ENCODE measurements at places on chromosomes 13 and 19.

DNA sequence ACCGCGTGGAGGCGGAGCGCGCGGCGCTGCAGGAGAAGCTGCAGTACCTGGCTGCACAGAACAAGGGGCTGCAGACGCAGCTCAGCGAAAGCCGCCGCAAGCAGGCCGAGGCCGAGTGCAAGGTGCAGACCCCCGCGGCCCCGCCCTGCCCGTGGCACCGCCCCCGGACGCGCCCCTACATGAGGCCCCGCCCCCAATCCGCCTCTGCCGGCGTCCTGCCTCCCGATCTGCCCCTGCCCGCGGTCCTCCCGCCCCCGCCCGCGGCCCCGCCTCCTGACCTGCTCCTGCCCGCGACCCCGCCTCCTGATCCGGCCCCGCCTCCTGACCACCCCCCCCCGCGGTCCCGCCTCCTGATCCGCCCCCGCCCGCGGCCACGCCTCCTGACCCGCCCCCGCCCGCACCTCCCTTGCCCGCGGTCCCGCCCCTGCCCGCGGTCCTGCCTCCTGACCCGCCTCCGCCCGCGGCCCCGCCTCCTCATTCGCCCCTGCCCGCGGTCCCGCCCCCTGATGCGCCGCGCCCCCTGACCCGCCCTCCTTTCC, 11.7 kb downstream of the PRR36 start:
- DNase-seq, result peak; percentile 86

GRCh38 chr19:41726493-41726892, 18.1 kb downstream of the CEACAM5 start:
- no peak for DNase-seq

GRCh38 chr19:56101095-56101494, 20.0 kb downstream of the ZNF787 start:
- DNase-seq, result no peak

DNA sequence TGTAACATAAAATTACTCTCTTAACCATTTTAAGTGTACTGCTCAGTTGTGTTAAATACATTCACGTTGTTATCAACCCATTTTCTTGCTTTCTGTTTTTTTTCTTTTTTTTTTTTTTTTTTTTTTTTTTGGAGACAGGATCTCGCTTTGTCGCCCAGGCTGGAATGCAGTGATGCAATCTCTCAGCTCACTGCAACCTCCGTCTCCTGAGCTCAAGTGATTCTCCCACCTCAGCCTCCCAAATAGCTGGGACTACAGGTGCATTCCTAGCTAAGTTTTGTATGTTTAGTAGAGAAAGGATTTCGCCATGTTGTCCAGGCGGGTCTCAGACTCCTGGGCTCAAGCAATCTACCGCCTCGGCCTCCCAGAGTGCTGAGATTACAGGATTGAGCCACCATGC, 42.5 kb upstream of the C13orf42 start:
- no peak for DNase-seq

DNA sequence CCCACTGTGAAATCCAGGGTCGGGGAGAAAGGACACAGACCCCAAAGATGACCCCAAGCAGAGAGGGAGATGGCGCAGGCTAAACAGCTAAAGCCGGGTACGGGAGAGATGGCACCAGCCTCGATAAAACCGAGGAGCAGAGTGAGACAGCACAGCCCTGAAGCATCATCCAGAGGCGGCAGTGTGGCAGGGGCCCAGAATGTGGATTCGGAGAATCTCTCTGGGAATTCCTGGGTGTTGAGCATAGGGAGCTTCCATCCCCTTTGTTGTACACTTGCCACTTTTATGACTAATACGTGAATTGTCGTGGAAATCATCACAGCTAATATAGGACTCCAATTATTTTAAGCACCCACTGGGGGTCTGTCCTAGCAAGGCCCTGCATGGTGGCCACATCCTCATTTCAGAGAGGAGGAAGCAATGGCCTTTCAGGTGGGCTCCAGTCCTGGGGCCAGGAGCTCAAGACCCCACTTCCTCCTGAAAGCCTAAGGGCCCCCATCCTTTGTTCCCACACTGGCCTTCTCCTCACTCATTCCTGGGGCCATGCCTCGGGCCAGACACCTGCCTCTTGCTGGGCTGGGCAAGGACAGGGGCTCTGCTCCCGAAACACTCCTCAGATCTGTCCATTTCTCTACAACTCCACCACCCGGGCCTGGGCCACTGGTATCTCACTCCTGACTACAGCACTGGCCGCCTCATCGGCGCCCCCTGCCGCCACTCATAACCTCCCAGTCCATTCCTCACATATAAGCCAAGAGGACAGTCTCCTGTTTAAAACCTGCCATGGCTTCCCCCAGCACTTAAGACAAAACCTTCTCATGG, 29.3 kb upstream of the ATP1A3 start:
- DNase-seq, result peak; percentile 16

- peak; percentile 85 for DNase-seq
Measured at GRCh38 chr19:40596608-40597328, 4.4 kb upstream of the LTBP4 start.

DNA sequence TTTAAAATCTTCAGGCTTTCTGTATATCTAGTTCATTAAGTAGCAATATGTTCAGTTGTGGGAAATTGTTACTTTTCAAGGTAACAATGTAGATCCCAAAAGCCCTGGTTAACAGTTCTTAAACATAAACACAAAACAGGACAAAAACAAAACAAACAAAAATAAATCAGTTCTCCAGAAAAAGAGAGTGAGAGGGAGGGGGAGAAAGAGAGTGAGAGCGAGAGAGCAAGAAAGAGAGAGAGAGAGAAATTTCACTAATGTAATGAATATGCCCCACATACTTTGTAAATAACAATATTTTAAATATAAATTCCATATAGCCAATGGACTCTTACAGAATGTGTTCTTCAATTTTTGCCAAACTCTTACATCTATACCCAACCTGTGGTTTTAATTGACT, 275.5 kb downstream of the GPC6 start:
- no peak for DNase-seq

DNA sequence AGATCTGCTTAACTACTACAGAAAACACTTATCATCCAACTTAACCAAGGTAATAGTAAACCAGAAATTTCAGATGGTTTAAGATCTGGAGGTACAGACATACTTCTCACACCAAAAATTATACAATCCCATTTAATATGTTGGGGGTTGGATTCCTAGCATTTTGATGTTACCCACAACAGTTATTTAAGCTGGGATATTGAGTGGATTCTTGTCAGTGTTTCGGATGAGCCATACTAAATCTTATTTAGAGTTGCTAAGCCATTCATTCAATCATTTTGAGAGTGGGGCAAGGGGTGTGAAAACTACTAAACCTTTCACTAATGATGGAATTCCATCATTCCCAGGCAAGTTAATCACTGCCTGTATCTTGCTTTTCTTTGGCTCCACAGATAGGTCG, 40.6 kb downstream of the KATNAL1 start:
- DNase-seq, result no peak

DNA sequence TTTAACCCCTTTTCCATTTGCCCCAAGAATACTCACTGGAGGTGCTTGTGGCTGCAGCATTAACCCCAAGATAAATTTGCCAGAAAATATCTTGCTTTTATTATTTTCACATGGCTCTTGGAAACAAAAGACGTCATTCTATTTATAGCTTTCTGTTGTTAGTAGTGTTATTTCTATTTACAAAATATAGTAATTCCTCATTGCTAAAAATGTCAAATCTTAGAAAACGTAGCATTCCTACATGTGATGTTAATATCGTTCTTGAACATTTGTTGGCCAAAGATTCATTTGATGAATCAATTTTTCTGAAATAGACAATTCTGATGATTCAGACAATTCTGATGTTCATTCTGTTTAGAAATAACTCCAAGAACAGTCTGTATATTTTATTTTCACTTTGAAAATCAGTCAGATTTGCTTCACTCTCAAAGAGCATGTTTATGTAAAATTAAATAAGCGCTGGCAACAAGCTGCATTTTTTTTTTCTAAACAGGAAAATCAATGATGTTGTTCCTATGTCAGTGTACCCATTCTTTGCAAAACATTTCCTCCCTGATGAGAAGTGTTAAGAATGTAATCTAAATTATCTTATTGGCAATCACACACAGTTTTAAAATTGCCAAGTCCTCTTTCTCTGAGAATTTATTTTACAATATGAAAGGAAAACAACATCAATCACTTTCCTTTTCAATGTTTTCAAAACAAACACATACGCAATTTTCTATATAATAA, 334.0 kb downstream of the KCTD12 start:
- DNase-seq, result no peak

GRCh38 chr13:30711375-30711774, 24.0 kb upstream of the ALOX5AP start:
- DNase-seq, result peak; percentile 47

- DNase-seq, result peak; percentile 16
Measured at GRCh38 chr13:19860884-19861655, 2.4 kb downstream of the ZMYM5 start.

DNA sequence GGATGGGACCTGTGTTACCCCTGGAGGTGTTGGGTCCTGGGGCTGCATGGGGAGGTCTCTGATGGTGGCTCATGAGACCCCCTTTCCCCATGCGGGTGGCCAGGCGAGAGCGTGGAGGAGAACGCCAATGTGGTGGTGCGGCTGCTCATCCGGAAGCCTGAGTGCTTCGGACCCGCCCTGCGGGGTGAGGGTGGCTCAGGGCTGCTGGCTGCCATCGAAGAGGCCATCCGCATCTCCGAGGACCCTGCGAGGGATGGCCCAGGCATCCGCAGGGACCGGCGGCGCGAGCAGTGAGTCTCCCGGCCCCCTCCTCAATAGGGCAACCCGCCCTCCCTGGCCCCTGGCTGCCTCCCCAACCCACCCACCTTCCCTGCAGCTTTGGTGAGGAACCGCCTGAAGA, 66.0 kb downstream of the RYR1 start:
- no peak for DNase-seq

GRCh38 chr13:68551701-68552522, 1321.8 kb upstream of the PCDH9 start:
- DNase-seq, result no peak

- DNase-seq, result no peak
Measured at GRCh38 chr13:59259165-59260000, 904.3 kb downstream of the DIAPH3 start.

DNA sequence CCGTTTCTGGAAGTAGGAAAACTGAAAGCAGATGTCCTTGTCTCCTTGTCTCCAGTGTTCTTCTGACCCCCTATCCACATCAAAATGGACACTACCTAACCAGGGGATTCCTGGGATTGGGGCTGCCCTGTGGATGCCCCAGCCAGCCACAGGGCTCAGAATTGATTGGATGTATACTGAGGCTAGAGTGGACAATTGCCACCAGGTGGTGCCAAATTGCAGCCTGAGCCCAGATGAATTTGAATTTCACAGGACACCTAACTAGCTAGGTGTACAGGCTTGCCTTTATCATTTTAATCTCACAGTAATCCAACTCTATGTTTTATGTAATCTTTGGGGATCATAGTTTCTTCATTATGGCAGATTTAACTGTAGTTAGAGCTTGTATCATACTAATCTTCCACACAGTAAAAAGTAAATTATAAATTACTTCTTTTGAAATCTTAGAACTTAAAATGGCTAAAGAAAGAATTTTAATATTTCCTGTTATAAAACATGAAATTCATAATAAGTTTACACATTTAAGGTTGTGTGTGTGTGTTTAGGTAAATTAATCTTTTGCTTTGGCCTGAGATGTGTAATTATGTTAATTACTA, 58.0 kb downstream of the PIBF1 start:
- peak; percentile 46 for DNase-seq

DNA sequence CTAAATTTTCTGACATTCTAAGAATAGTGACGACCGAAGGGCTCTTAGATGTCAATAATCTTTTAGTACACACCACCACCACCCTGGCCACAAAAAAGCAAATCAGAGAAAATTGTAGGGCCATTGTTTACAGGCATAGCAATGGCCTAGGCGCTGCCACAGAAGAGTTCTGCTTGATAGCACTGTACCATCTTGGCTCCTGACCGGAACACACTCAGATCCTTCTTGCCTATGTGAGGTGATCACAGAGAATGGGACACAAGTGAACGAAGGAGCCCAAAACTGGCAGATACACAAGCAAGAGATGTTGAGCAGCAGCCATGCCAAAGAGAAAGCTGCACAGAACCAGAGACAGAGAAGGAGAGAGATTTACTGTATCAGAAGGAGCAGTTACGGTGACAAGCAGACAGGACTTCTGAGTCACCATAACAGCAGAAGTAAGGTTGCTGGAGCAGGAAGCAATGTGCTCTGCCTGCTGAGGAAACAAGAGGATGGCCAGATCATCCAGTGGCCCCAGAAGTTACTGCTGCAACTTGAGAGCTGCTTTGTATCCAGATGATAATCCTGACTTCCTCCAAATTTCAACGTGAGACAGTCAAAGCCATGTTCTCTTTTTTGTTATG, 105.2 kb downstream of the SLITRK6 start:
- peak; percentile 1 for DNase-seq

DNA sequence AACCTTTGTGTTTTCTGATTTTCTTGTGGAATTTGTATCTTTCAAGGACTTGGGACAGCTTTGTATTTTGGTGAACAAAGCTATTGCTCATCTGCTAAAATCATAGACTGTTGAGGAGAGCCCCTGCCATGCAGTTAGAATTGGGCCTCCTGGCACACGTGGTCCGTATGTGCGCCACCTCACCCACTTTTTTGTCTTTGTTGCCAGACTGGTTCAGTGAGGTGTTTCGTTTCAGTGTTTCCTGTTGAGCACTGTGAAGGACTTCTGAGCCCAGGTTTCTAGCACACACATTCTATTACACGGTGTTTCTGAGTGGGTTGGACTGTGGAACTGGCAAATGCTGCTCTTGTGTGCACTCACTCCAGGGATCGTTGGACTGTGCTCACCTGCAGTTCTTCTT, 37.6 kb upstream of the RNF113B start:
- DNase-seq, result no peak

- DNase-seq, result no peak
Measured at GRCh38 chr13:25541434-25542123, 169.8 kb downstream of the ATP8A2 start.

DNA sequence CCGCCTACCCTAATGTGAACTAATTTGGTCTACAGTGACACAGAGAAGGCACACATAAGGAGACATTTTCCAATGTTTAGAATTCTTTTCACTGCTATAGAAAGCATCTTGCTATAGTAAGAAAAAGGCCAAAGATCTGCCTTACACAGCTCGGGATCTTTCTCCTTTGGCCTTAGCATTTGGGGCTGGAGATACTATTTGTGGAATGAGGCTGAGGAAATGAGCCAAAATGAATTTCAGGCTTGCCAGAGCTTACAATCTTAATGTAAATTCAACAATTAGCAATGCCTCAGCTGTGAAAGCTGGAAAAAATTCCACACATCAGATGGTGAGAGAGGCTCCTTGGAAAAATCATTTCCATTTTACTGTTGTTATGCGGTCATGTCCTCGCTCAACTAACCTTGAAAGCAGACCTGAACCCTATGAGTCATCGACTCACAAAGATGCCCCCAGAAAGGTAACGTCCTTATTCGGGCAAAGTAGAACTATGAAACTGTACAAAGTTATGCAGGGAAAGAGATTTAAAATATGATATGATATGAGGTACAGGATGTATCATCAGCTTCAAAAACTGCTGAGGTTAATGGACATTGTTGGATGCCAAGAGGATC, 324.5 kb upstream of the NBEA start:
- no peak for DNase-seq

GRCh38 chr13:109213714-109214113, 572.7 kb downstream of the IRS2 start:
- no peak for DNase-seq

- DNase-seq, result no peak
Measured at GRCh38 chr13:36910545-36910944, 9.5 kb downstream of the SMAD9 start.

Data from suppressor macrophage treated with lipopolysaccharide for 1 hour (primary cell).